ENCODE measurements at places on chromosomes 12 and 14.

DNA sequence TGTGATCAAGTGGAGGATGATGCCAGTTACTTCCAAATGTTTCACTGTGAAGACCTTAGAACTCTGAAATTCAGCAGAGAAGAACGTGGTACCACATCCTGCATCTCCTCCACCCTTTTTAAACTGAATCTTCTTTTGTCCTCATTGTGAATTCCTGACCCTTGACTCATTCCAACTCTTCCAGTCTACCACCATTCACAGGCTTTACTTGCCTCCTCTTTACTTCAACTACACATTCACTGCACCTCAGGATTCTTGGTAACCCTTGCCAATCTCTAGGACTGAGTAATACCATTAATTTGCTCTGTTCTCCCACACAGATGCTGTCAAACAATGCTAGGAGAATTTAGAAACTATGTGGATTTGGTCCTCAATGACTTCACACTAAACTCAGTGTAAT, 37.3 kb downstream of the PPP1R12A start:
- no peak for DNase-seq

DNA sequence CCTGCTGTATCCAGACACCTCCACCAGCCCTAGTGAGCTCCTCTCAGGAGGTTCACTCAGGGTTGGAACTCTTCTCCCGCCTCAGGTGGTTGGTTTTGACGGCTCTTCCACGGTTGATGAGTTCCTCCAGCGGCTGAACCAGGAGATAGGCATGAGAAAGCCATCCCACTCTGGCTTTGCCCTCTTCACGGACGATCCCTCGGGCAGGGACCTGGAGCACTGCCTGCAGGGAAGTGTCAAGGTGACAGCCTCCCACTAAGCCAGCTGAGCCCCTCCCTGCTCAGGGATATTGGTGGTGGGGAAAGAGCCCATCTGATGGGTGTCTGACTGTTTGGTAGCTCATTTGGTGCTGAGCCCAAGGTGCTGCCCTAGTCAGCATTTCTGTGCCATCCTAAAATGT, 20.4 kb downstream of the PIGH start:
- no peak for DNase-seq

DNA sequence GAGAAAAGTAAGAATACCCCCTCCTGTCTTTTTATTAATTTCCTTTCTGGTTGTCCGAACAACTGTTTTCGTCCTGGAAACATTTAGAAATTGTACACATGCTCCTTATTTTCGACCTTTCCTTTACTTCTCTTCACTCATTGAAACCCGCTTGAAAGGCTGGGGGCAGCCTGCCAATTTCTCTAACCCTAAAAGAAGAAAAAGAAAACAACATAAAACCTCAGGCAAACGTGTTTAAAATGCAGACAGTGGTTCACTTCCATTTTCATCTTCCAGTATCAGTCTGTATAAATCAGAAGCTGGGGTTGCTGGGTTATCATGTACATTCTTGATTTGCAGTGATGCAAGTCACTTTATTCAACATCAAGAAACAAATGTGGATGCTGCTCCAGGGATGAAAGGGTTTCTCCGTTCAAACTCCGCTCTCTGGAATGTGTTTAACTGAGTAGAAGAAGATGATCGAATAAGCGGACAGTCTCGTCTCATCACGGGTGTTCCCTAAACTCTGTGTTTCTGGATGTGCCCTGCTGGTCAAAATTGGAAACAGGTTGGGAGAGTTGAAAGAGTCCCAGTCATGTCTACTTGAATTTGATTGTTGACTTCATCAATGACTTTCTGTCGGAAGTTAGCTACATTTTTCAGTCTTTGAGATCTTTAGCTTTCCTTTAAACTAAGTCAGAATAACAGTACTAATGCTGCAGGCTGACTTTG, 1042.2 kb downstream of the BCL11B start:
- DNase-seq = no peak

- no peak for DNase-seq
These were observed 24.6 kb downstream of the P2RX2 start for GRCh38 chr12:132642846-132643835.

DNA sequence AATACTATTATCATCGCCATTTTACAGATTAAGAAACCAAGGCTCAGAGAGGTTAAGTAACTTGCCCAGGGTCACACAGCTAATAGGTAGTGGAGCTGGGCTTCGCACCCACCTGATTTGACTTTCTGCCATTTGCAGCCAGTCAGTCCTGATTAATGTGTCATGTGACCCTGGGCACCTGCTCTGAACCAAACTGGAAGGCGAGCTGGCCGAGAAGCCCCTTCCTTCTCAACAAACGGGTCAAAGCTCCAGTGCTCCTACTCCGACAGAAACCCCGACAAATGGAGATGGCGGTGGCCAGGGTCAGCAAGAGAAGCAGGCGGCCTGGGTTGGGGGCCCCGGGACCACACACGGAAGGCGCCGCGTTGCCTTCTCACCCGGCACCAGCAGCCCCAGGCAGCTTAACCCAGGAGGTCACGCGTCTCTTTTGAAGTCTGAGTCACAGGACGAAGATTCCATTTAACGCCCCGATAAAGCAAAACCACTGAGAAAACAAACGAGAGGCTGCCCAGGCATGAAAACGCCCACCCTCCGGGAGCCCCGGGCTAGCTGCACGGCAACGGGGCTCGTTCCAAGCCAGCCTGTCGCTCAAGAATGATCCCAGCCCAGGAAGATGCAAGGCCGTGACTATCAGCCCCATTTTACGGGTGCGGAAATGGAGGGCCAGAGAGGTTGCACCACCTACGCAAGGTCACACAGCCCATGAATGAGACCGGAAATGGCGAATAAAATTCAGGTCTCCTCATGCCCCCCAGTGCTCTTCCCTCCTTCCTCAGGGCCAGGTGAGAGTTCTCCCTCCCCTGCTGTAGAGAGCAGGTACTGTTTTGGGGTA, 124.8 kb downstream of the SCARB1 start:
- no peak for DNase-seq

DNA sequence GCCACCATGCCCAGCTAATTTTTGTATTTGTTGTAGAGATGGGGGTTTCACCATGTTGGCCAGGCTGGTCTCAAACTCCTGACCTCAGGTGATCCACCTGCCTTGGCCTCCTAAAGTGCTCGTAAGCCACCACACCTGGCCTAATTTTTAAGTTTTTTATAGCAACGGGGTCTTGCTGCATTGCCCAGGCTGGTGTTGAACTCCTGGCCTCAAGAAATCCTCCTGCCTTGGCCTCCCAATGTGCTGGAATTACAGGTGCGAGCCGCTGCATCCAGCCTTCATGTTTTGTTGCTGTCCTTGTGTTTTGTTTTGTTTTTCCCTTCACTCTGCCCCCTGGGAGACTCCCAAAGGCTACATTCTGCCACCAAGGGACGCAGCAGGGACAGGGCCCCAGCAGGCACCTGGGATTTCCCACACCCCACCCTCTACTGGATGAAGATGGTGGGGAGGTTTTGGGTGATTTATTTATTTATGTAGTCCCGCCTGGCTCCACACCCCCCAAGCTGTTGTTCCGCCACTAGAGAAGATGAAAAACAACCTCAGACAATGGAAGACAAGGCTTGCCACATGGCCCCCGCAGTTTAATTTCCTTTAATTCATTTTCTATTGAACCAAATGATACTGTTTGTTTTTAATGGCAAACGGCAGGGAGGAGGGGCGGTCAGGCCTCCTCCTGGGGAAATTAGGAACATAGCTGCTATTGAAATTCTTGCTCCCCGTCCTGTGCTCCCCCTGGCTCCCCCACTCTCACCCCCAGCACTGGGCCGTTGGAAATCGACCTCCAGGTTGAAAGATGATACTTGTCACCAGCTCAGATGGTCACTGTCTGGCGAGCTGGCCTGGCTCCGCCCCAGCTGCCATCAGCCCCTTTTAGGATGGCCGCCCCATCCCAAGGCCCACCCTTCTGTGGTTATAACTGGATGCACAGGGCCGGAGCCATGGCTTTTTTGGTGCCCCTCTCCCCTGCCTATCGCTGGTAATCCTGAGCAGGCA, 70.3 kb downstream of the RNFT2 start:
- no peak for DNase-seq

GRCh38 chr14:37544407-37544806, 50.6 kb downstream of the FOXA1 start:
- DNase-seq = no peak

- DNase-seq = no peak
These were observed 19.2 kb downstream of the VDR start for GRCh38 chr12:47885566-47885965.

DNA sequence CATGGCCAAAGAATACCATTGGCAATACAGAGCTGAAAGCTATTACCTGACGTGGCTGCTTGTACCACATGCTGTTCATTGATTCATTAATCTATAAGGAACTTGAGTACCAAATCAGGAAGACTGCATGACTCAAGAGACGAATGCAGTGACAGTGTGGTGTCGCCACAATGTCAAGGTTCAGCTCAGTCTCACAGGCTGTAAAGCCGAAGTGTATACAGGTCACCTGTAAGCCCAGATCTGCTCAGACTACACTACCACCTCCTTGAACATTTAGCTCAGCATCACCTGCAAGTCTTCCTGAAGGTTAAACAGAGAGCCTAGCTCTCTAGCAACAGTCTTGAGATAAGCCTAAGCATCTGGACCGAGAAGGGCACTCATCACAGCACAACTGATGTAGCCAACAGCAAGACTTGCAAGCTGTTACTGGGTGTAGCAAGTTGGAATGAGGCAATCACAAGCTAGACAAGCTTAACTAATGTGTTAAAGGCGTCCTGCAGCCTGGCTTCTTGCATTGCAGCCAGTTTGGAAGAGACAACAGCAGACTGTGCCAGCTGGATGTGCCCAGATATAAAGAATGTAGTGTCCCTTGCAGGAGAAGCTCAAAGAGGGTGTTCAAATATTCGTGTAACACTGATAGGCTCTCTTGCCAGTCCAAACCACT, 21.0 kb downstream of the TMTC1 start:
- DNase-seq = no peak

DNA sequence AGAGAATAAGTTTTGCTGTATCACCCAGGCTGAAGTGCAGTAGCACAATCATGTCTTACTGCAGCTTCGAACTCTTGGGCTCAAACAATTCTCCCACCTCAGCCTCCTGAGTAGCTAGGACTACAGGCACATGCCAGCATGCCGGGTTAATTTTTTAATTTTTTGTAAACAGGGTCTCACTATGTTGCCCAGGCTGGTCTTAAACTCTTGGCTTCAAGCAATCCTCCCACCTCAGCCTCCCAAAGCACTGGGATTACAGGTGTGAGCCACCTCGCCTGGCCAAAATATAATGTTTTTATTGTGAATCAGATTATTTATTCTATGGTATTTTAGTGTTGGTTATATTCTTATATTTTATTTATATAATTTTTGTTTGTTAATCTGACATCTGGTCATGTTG, 3.8 kb upstream of the ZNF740 start:
- no peak for DNase-seq

- no peak for DNase-seq
These were observed 2.0 kb downstream of the WNT5B start for GRCh38 chr12:1630827-1631591.

GRCh38 chr12:98974767-98975381, 329.8 kb downstream of the APAF1 start:
- no peak for DNase-seq

DNA sequence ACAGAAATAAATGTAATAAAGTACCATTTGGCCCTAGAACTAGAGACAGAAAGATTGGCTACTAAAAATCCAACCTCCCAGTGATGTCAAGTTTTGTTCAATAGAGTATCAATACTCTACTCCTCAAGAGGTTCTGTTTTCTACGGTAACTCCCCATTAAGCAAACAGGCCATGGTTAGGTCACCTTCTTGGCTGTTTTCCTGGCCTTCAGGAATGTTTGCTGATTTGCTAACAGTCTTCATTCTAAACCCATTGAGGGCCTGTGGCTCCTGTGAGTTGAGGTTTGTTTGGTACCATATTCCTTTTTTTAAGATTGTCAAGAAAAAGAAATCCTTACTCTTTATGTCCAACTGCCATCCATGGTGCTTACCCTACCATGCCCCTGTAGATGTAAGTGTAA, 1022.0 kb upstream of the TMEM132C start:
- no peak for DNase-seq

- no peak for DNase-seq
These were observed 123.2 kb downstream of the LMO3 start for GRCh38 chr12:16482726-16483125.

DNA sequence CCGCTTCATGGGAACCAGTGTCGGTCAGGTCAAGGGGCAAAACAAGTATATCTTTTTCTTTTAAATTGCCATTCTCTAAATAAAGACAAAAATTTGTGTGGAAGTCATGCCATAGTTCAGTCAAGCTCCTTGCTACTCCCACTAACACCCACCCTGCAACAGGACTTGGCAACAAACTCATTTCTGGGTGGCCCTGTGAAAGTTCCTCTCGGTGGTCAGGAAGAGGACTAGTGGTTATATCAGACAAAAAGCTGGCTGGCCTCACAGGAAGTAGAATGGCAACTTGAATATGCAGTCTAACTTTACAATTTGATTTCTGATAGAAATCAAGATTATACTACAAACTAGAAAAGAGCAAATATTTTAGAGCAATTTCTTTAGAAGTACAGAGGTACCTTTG, 11.2 kb downstream of the DHRS7 start:
- peak; percentile 74 for DNase-seq

DNA sequence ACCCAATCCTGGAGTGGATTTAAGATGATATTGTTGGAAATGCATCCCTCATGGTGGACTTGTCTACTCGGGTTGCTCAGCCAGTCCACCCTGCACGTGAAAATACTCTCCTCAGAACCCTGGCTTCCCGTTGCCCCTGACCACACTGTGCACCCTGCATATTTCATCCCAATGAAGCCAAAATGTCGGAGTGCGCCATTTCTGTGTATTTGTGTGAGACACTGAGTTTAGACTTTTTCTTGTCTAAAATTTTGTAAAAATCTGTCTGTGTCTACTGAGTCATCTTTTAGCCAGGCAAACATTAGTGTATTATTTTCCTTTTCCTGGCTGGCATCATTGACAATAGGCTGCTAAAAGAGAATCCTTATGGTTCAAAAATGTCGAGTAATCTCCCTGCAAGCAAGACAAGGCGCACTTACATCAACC, 485 bp upstream of the PNMA1 start:
- no peak for DNase-seq

GRCh38 chr14:82694820-82695219, 1161.2 kb upstream of the SEL1L start:
- DNase-seq = no peak

DNA sequence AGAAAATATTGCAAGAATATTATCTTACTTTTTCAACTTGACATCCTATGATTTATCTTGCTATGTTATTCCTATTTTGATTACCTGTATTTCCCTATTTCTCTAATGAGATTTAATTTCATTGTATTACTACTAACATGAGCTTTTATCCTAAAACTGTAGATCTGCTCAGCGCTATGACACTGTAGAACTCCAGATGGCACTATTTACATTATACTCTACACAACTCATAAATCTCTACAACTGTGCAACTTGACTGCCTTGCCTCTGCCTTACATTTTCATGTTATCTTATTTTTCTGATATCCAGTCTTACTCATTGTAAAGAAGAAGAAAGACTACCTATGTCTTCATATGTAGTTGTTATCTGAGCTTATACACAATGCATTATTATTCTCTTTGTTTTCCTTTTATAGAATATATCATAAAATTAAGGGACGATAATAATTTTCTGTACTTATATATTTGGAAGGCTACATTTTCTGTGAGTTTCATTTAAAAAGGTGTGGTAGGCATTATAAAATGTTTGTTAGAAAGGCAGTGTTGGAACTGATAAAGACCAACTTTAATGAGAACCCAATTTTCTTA, 24.1 kb downstream of the NUP37 start:
- DNase-seq = peak; percentile 49
